Left lobe of liver (tissue), 2 donors: ENCODE measurements at places on chromosomes 1 and 21.

- DNase-seq, result no peak
Measured at GRCh38 chr1:204564835-204565234, 48.6 kb downstream of the MDM4 start.

DNA sequence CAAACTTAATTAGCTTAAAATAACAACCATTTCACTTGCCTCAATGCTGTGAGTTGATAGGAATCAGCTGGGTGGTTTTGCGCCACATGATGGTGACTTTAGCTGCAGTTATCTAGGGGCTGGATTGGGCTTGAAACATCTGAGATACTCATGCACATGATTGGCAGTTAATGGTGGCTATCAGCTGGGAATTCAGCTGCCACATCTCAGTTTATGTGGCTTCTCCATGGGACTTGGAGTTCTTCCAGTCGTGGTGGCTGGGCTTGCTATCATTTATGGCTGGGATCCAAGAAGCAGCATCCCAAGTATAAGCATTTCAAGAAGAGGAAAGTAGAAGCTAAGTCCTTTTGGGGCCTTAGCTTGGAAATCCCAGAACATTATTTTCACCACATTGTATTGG lies 36.4 kb downstream of the PDC start:
- no peak for DNase-seq

DNA sequence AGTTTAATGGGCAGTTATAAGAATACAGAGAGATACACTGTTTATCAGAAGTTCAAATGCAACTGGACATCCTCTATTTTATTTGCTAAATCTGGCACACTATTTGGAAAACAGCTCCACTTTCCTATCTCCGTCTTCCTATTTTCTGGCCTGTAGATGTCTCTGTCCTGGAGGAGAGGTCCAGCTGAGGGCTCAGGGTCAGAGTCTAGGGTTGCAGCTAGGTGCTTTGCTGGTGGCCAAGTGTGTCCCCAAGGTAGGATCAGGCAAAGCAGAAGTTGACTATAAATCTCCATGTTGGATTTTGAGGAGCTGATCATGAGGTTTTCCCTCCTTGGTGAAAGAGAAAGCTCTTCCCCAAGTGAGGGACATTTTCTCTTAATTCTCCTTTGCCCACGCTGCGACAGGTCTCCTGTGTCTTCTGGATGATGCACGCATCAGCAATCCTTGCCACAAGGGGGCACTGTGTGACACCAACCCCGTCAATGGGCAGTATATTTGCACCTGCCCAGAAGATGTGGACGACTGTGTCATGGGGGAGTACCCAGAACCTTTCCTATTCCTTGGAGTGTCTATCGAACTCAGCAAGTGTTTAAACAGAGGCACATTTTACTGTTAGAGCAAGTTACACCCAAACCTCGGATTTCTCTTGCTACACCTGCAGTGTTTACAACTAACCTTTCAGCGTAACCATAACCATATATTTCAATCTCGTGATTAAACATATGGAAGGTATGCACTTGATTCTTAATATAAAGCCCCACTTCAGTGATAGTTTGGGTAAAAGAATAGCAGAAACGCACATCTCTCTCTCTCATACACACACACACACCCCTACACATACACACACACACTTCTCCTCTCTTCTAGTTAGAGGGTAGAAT lies 10.2 kb downstream of the ADAM30 start:
- DNase-seq, result peak; percentile 75

DNA sequence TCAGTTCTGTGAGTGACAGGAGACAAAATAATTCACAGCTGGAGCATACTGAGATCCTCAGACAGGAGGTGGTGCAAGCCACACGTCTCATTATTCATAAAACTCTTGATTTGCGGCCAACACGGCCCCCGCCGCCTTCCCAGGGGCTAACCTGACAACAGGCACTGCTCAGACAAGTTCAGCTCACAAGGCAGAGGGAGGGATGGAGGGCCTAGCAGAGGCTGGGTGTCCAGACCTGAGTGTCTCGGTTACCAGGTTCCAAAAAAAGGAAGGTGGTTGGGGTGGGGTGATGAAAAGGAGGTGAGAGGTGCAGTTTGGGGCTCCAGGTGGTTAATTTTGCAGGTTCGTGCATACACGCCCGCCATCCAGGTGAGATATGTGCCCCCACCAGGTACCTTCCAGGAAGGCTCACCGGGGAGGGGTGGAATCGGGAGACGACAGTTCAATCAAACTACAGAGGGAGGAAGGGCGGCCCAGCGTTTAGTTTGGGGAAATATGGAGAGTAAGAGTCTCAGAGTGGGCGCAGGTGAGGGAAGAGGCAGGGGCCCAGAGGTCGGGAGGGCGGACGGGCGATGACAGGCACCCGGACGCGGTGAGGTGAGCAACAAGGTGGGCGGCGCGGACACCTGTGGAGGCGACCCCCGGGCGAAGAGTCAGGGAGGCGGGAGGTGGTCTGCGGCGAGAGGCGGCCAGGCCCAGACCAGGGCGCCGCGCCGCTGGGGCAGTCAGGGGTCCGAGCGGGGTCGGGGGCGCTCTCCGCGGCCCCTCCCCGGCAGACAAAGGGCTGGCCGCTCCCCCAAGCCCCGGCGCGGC lies 629 bp downstream of the CTNNBIP1 start:
- DNase-seq, result peak; percentile 60

- DNase-seq, result peak; percentile 68
Measured at GRCh38 chr1:5975133-5975880, 16.9 kb downstream of the NPHP4 start.
